ENCODE measurements at places on chromosomes 5 and 9.
A peak's percentile ranks its signal among the peaks of the same experiment; 100 is the strongest.

DNA sequence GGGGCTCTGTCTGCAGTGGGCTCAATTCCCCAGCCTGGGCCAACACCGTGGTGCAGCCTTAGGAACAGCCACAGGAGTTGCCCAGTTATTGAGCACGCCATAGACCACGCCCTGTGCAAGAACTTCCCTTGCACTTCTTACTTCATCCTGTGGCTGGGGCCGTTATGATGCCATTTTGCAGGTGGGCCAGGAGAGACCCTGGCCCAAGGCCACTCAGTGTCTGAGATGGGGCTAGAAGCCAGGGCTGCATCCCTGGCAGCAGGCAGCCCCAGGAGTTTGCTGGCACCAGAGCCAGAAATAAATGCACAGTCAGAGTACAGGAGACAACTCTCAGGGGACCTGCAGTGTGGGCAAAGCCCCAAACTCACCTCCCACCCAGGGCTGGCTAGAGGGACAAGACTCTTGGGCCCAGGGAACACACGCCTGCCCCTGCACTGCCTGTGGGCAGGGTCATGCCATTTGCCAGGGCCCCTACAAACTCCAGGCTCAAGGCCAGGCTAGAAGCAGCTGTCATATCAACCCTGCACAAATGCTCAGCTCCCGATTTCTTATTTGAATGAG lies 6.7 kb downstream of the CORO2A start:
- DNase-seq = no peak

DNA sequence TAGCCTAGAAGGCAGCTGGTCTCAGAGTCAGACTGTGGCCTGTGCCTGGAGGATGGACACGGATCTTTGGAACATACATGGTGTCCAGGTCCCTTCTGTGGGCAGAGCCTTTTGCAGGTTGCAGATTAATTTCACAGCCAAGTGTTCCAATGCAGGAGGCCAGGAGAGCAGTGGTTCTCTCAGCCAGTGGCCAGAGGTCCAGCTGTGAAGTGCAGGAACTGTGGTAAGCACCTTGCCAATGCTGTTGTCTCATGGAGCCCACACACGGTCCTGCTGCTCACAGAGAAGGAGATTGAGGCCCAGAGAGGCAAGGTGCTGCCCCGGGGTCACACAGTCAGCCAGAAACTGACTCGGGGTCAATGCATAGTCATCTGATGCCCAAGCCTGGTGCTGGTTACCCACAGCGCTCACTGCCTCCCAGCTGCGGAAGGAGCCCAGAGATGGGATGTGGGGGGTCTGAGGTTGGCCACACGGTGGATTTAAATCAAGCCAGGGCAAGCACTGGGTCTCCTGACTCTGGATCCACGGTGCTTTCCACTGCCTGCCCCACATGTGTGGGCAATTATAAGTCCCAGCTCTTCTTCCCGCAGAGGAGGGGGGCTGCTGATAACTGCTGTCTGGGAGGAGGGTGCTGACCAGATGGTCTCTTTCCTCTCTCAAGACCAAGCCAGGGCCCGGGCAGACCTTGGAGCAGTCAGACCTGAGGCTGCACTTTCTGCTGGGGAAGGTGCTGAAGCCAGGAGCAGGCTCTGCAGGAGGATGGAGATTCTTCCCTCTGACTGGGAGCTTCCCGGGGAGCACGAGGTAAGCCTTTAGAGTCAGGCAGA lies 2.8 kb downstream of the PDGFRB start:
- DNase-seq = no peak

GRCh38 chr5:168580227-168580508 lies 1.0 kb upstream of the PANK3 start:
- DNase-seq = no peak

GRCh38 chr5:32597041-32597629 lies 11.8 kb downstream of the SUB1 start:
- DNase-seq = no peak

DNA sequence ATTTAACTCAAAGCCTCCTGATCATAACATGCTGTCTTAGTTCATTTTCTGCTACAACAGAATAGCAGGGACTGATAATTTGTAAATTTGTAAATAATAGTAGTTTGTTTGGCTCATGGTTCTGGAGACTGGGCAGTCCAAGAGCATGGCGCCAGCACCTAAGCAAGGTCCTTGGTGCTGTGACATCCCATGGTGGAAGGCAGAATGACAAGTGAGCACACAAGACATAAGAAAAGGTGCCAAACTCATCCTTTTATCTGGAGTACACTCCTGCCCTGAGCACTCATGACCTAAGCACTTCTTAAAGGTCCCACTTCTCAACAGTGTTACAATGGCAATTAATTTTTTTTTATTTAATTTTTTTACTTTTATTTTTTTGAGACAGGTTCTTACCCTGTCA lies 16.1 kb downstream of the UBE2B start:
- no peak for DNase-seq

DNA sequence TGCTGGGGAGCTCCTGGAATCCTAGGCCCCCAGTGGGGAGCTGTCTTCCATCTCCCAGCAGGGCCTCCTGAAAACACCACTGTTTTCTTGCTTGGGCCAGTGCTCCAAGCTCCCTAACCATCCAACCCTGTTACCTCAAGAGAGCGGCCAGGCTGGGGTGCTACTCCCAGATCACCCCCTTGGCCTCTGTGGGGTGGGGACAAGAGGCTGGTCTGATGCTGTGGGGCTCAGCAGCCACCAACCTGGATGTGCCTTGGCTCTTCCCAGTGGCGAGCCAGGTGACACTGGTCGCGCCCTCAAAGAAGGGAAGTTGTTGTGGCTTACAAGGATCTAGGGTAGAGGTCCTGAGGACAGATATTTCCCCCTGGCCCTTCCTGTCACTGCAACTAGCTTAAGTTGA lies 49.0 kb downstream of the SECISBP2 start:
- DNase-seq = no peak

DNA sequence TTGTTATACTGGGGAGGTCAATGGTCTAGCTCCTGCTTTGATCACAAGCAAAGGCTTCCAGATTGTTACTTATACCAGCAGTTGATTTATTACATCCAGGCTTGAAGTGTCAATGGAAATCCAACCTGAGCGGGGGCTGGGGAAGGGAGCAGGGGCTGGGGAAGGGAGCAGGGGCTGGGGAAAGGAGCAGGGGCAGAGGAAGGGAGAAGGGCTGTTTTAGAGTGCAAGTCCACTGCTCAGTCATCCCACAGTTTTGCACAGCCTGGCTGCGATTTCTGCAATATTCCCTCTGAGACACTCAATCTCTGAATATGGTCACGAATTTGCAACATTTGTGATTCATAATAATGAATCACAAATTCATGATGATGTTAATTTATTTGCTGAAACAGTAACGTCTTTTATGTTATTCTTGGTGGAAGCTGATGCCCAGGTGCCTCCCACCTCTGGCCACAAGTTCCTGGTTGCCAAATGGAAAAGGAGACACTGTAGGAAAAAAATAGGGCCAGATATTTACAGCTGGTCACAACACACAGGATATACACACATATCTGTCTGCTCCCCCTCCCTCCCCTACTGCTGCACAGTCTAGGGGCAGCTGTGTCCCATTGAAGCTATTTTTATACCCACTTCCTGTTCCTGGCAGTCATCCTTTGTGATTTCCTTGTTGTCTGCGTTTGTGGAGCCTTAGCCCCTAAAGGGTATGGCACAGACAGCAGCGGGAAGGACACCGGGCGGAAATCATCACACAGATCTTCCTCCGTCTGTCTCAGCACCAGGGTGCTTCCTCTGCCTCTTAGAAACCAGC lies 325.1 kb downstream of the GADD45G start:
- no peak for DNase-seq

- no peak for DNase-seq
These were observed 52.2 kb downstream of the ACTL7B start for GRCh38 chr9:108803428-108804065.

- no peak for DNase-seq
These were observed 482.0 kb downstream of the DMRT2 start for GRCh38 chr9:1532171-1532570.

- DNase-seq = peak; percentile 44
These were observed 195.6 kb downstream of the PLK2 start for GRCh38 chr5:58264276-58264675.

- DNase-seq = peak; percentile 94
These were observed 16.5 kb upstream of the QRFP start for GRCh38 chr9:130912932-130913598.

- DNase-seq = peak; percentile 32
These were observed 293.9 kb downstream of the ZSWIM6 start for GRCh38 chr5:61625681-61626621.

- no peak for DNase-seq
These were observed 141.2 kb downstream of the PARP8 start for GRCh38 chr5:50807661-50808060.
